G401 (cell line): ENCODE measurements at places on chromosomes 2 and 18.

DNA sequence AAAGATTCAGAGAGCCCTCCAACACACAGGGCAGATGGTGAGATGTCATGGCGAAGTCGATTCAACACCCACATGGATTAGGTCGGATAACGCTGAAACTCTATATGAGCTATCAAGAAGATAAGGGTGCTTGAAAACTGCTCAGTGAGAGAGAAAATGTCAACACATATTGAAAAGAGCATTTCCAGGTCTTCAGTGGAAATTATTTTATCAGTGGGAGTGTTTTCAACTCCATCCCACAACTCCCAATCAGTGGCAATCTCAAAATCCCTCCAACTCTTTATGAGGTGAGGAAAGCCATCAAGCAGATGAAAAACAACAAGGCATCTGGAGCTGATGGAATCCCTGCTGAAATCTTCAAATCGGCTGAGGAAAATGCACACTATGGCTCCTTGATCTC is 104.5 kb upstream of the KLHL14 start:
- DNase-seq: no peak

- no peak for DNase-seq
Observed at GRCh38 chr2:164024396-164024795, 288.6 kb upstream of the FIGN start.

DNA sequence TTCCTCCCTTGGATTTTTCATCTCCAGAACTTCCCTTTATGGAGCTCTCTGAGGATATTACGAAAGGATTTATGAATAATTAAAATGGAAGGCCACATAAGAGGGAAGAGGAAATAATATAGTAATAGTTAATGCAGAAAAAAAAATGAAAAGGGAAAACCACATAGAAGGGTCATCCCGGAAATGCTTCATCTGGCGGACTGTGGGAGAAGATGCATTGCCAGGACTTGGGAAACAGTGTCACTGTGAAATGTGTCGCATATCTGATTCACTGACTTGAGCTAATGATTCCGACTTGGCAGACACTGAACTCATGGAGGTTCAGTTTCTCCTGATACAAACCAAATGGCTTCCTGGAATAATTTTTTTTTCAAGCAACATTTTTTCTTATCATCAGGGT is 129.9 kb upstream of the RMP24 start:
- no peak for DNase-seq

DNA sequence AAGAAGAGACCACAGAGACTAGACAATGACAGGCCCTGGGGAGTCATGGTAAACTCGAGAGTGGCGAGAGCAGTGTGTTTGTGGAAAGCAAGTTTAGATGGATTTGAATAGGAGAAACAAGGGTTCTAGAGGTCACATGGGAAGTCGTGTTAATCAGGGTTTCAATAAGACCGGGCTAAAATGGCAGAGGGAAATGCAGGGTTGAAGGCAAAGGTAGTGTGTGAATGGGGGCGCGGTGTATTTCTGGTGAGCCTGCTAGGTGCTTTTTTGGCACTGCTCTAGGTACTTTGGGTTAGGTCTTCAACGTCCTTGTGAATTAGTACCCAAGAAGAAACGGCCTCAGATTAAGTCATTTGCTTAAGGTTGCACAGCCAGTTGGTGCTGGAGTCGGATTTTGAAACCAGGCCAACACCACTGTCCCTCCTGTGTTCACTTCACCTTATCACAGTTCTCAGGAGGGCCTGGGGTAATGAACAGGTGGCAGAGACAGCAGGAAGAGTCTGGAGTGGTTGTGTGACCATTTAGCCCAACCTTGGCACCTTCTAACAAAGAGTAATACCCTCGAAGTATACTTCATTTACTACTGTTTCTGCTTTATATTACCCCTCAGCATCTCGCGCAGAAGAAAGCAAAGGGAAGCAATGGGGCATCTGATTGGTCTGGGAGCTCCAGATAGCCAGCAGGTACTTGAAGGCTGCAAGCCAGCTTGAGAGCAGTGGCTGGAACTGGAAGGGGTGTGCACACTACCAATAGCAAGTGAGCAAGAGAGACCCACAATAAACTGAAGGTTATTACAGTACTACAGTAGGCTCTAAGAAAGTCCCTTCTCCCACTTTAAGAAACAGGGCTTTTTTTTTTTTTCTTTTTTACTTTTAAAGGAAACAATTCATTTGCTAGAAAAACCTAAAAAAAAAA is 33.4 kb upstream of the GAREM2 start:
- DNase-seq: peak; percentile 64

DNA sequence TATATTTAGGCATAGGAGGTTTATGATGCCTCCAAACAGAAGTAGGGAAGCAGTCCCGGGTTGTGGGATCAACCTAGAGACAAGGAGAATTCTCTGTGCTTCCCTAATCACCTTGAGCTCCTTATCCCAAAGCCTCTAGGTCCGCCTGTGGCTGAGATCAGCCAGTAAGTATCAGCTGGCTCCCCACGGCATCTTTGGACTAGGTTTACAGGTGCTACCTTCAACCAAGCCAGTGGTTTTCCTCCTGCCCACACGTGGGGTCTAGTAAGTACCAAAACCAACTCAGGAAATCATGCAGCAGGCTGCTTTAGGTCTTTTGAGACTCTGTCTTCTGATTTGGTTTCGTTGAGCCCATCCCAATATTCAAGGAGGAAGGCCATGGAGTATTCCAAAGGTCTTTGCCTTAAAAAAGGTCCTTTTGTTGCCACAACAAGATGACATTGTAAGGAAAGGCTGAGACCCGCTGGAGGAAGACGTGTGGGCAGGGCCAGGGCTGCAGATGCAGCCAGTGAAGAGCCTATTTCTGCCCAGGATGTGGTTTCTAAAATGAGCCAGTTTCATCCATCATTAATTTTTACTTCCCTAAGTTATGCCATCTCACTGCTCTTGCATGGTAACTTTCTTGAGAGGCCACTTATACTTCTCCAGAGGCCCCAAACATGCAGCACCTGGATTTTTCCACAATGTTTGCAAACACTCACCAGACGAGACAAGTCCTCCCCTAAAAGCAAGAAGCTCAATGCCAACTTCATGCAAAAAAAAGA is 248.7 kb downstream of the RNF152 start:
- no peak for DNase-seq

DNA sequence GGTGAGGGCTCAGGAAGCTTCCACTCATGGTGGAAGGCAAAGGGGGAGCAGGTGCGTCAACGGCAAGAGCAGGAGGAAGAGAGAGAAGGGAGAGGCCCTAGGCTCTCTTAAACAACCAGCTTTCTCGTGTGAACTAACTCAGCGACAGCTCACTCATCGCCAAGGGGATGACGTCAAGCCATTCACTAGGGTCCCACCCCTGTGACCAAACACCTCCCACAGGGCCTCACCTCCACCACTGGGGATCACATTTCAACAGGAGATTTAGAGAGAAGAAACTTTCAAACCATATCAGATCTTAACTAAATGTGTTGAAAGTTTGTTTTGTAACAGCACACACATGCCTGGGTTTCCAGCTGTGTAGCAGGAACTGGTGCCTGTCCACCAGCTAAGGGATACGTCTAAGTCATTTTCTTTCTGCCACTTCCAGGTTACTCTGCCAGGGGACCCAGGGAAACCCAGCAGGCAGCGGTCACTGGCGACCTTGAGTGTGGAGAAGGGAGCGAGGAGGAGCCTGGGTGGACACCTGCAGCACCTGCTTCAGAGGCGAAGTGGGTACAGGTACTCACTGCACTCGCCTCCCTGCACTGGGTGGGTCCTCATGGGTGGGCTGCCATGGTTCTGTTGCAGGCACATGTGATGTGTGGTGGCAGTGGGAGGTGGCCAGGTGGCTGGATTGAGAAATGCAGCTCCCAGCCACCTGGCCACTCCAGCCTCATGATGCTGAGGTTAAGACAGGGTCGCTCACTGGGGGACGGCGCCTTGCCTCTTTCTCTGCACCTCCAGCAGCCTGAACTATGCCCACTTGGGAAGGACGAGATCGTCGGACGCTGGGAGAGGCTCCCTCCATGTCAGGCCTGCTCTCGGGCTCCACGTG is 8.4 kb upstream of the GPC1 start:
- no peak for DNase-seq

DNA sequence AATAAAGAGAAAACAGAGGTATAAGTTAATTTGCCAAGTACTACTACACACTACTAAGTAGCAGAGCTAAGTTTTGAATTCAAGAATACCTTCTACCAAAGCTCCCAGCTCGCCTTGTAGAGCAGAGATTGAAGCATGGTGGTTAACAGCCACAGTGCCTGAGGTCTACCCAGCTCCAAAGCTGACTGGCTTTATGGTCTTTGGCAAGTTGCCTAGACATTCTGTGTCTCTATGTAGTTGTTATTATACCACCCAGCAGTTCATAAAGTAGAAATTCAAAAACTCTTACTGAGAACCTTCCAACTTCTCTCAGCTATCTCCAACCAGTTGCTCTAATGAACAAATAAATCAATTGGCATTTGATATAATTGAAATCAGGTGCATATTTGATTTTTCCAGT is 87.8 kb downstream of the PDE11A start:
- no peak for DNase-seq

GRCh38 chr2:37060446-37060845 is 23.7 kb downstream of the HEATR5B start:
- DNase-seq: no peak

GRCh38 chr2:197309691-197310231 is 819 bp downstream of the ANKRD44 start:
- peak; percentile 65 for DNase-seq

GRCh38 chr2:224103651-224104050 is 64.6 kb upstream of the SERPINE2 start:
- DNase-seq: no peak

GRCh38 chr2:105194022-105194675 is 47.4 kb upstream of the GPR45 start:
- DNase-seq: no peak

DNA sequence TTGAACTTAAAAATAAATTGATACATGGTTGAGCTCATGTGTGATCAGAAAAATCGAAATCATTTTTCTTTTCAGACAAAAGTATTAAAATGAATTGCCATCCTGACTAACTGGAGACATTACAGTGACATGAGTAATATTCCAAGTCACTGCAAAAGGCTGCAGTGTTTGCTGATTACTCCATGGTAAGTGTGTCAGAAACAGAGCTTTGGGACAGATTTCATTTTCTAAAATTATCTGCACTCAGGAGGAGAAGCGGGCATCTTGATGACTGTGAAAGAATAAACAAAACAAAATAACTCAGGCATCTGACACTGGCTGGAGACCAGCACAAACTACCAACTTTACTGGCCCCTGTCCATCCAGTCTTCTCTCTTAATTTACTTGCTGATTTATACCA is 312.3 kb upstream of the PIK3C3 start:
- DNase-seq: no peak

DNA sequence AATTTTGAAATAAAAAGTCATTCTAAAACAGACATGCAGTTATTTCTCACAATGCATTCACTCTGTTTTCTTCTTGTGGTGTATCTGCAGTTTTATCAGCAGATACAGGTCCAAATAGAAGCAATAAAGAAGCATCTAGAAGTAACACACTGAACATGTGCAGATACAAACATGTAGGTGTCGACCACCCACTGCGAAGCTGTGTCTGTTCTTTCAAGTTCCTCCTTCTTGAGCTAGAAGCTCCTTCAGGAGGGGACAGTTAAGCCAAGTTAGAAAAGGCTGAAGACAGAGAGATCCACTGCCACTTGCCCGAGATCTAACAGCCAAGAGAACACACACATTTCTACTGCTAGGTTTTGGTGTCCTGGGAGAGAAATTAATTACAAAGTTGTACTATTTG is 30.1 kb downstream of the WDFY1 start:
- no peak for DNase-seq
